ENCODE measurements at places on chromosomes 11 and 22.

GRCh38 chr11:126808296-126808695 lies 192.3 kb downstream of the KIRREL3 start:
- no peak for DNase-seq

GRCh38 chr22:24146791-24147353 lies 34.4 kb upstream of the SUSD2 start:
- peak; percentile 9 for DNase-seq

DNA sequence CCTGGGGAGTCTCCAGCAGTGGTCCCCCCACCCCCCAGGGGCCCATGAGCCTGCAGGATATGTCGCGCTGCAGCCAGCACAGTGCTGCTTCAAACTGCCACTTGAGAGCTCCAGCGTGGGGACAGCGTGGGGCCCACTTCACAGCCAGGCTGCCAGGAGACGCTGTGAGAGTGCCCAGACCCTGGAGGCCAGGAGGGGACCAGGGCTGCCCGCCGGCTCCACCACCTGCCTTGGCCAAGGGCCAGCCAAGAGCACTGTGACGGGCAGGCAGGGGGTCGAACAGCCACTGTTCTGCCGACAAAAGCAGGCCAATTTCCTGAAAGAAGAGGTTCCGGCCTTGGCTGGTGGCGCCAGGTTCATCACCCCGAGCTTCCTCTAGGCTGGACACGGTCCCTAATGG lies 60.2 kb downstream of the FLRT1 start:
- no peak for DNase-seq

- no peak for DNase-seq
Observed at GRCh38 chr11:134572741-134573675, 161.0 kb upstream of the B3GAT1 start.

DNA sequence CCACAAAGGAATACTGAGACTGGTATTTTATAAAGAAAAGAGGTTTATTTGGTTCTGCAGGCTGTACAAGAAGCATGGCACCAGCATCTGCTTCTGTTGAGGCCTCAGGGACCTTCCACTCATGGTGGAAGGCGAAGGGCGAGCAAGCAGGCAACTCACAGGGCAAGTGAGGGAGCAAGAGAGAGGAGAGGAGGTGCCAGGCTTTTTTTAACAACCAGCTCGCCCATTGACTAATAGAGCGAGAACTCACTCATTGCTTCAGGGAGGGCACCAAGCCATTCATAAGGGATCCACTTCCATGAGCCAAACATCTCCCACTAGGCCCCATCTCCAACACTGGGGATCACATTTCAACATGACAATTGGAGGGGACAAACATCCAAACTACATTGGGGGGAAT lies 1.2 kb downstream of the PTS start:
- no peak for DNase-seq

- DNase-seq, result no peak
Observed at GRCh38 chr22:26822313-26822712, 164.9 kb downstream of the MIAT start.

GRCh38 chr22:17086296-17086695 lies 1.5 kb downstream of the IL17RA start:
- no peak for DNase-seq

GRCh38 chr11:66700742-66701141 lies 23.1 kb upstream of the RBM4B start:
- no peak for DNase-seq

GRCh38 chr11:125304876-125305275 lies 140.3 kb downstream of the PKNOX2 start:
- no peak for DNase-seq

GRCh38 chr11:96317985-96318384 lies 25.0 kb downstream of the MAML2 start:
- no peak for DNase-seq
